Amniotic epithelial cell (primary cell): ENCODE measurements at places on chromosomes 4 and X.

DNA sequence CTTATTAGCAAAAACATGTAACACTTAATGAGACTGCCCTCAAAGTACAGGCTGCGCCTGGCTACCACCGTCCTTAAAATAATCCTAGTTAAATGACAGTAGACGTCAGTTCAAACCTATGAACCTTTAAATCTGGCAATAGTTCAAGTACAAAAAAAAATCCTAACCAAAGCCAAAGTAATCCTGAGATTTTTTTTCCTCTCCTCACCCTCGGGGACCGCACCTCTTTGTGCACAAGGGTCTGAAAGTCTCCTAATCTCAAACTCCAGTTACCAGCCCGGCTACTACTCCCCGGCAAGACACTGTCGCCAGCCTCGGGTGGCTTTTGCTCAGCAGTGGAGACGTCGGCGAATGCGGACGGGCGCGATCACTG, 439 bp downstream of the SEC31A start:
- DNase-seq: no peak

DNA sequence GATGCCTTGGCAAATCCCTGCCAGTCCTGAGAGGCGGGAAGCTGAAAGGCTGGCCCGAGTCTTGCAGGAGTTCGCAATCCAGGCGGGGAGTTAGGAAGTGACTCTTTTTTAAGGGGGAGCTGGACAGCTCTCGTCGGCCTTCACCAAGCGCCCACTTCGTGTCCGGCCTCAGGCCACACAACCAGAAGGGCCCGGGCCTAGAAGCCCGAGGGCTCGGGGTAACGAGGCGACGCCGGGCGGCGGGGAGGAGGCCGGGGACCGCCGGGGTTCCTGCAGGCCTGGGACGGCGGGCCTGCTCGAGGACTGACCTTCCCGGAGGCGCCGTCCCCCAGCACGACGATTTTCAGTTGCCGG, 395 bp downstream of the RAB28 start:
- DNase-seq: peak; percentile 70

DNA sequence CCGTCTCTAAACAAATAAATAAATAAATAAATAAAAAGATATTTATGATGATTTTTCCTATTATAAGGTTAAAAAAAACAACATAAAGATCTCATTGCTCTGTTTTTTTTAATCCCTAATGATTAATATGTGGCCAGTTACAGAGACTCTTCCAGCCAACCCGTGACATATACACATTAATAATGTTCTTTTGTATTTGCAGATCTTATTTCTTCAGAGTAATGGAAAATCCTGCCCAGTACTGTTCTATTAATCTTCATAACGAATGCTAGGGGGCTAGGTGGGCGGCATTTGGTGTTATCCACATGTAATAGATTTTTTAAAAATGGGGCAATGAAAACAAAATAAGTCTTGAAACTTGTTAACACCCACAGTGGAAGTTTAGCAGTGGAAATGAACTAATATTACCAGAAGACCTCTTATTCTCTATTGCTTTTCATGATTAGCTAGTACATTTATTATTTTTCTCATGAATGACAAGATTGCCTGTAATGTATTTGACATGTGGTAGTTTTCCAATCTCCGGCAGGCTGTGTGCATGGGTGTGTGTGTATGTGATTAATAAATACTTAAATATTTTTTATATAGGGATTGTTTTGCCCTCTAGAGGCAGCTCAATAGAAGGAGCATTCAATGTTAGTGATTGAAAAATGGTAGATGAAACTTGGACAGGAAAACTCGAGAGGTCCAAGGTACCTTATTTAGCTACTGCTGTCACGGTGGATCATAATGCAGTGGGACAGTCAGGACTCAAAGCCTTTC, 457.4 kb downstream of the IL1RAPL1 start:
- DNase-seq: peak; percentile 3

DNA sequence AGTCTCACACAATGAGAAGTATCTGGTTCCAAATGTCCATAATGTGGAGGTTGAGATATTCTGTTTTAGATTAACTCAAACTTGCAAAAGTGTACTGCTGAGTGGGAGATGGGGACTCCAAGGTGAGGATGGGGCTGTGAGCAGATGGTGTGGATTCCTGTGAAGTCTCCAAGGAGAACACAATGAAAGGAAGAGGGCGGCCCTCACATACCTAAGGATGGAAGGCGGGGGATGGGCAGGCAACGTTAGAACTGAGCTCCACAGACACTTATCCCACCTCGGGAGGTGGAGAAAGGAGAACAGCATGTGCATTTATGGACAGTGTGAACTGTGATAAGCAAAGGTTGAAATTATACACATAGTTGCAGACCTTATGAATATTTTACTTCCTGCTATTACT, 9.9 kb upstream of the SPATA4 start:
- DNase-seq: no peak

DNA sequence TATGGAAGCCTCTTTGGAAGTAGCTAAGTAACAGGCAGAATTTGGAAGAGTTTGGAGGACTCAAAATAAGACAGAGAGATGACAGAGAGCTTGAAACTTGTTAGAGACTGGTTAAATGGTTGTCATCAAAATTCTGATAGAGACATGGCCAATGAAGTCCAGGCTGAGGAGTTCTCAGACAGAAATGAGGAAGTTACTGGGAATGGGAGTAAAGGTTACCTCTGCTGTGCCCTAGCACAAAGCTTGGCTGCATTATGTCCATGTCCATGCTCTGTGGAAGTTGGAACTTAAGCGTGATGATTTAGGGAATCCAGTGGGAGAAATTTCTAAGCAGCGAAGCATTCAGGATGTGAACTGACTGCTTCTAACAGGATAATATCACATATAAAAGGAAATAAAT, 146.2 kb upstream of the NDST4 start:
- DNase-seq: no peak

DNA sequence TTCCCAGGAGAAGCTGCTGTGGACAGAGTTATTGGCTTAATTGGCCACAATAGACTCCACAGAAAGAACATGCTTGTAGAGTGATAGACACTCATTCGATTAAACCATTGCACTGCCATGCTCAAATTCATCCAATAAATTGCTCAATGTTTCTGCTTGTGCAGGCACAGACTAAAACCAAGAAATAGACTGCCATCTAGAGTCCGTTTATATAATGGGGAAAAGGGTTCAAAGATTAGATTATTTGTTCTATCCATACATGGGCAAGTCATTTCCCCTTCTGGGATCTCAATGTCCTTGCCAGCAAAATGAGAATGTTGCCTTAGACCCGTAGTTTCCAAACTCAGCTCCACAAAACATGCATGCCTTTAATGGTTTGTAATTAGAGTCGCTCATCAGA, 8.7 kb downstream of the SMIM10 start:
- DNase-seq: peak; percentile 64

GRCh38 chrX:150347471-150347870, 15.6 kb upstream of the MAMLD1 start:
- no peak for DNase-seq

GRCh38 chrX:4674028-4674782, 960.8 kb upstream of the PRKX start:
- DNase-seq: no peak

DNA sequence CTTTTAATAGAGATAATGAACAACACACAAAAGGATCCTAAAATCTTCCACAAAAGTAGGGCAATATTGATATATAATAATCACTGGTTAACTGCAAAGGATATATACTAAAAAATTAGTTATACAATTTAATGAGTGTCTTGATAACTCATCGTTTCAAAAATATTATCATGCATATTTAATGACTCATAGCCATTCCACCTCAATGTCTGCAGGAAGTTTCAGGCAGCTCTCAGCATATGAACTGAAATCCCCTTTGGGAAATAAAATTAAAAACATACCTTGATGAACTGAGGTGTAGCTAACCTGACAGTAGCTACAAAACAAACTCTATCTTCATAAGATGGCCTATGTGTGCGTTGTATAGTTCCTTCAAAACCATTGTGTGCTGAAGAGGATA, 62.9 kb downstream of the TMEM165 start:
- peak; percentile 32 for DNase-seq

GRCh38 chr4:165520086-165520485, 141.3 kb downstream of the CPE start:
- DNase-seq: no peak

GRCh38 chr4:173125216-173125812, 43.3 kb upstream of the GALNT7 start:
- peak; percentile 6 for DNase-seq

GRCh38 chr4:118290951-118291350, 61.9 kb downstream of the PRSS12 start:
- peak; percentile 69 for DNase-seq

DNA sequence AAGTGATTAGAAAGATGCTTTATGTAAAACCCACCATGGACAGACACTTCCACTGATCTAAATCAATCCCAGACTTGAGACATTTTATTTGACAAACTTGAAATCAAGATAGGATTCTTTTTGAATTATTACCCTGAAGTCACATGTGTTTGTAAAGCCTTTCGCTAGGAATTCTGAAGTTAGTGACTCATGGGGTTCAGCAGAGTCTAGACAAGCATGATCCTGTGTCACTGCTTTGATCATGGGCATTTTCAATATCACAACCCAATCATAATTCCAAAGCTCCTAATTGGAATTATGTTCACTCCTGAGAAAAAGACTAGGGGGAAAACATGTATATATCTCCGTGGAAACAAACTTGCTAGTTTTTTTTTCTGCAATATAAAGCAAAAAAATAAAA, 67.5 kb upstream of the BMP3 start:
- DNase-seq: peak; percentile 19

- DNase-seq: peak; percentile 37
Observed at GRCh38 chr4:143344774-143345173, 8.1 kb downstream of the GAB1 start.

DNA sequence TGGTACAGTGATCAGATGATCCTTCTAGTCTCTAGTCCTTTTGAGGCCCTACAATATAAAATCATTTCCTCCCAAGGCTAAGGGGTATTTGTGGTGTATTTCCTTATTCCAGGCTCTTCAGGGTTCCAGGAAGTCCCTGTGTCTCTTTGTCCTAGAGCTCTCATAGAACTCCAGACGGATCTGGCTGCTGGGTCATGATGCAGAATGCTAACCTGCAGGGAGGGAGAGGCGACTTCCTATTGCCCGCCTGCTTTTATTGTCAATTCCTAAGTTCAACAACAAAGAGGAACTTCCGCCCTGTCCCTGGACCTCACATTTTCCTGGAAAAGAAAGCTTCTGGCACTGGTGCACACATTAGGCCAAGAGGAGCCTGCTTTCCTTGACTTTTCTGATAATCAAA, 45.9 kb upstream of the ZNF827 start:
- DNase-seq: no peak

GRCh38 chr4:4871242-4871572, 11.7 kb downstream of the MSX1 start:
- no peak for DNase-seq

- DNase-seq: no peak
Observed at GRCh38 chrX:120408168-120408567, 46.3 kb downstream of the ATP1B4 start.

- DNase-seq: peak; percentile 61
Observed at GRCh38 chr4:78962597-78963115, 23.4 kb upstream of the PAQR3 start.

- peak; percentile 9 for DNase-seq
Observed at GRCh38 chr4:158754385-158755180, 14.2 kb upstream of the FNIP2 start.

GRCh38 chr4:155017426-155017825, 191.0 kb upstream of the NPY2R start:
- peak; percentile 33 for DNase-seq

GRCh38 chr4:104123021-104123420, 371.7 kb downstream of the CXXC4 start:
- no peak for DNase-seq

DNA sequence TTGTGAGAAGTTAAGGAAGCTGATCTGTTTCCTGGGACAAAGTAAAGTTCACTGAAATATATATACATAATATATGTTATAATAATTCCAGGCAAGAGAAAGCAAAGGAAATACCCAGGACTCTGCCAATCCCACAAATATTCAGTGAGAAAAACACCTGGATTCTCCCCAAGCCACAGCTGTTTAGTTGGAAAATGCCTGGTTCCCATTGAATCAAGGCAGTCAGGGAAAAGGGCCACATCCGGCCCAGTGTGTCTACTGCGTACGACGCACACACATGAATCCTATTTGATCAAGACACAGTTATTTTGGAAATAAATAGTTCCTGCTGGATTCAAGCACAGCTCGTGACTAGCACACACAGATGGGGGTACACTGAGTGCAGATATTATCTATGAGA, 6.3 kb upstream of the DCHS2 start:
- no peak for DNase-seq

GRCh38 chr4:56674984-56675383, 6.1 kb downstream of the HOPX start:
- peak; percentile 49 for DNase-seq

DNA sequence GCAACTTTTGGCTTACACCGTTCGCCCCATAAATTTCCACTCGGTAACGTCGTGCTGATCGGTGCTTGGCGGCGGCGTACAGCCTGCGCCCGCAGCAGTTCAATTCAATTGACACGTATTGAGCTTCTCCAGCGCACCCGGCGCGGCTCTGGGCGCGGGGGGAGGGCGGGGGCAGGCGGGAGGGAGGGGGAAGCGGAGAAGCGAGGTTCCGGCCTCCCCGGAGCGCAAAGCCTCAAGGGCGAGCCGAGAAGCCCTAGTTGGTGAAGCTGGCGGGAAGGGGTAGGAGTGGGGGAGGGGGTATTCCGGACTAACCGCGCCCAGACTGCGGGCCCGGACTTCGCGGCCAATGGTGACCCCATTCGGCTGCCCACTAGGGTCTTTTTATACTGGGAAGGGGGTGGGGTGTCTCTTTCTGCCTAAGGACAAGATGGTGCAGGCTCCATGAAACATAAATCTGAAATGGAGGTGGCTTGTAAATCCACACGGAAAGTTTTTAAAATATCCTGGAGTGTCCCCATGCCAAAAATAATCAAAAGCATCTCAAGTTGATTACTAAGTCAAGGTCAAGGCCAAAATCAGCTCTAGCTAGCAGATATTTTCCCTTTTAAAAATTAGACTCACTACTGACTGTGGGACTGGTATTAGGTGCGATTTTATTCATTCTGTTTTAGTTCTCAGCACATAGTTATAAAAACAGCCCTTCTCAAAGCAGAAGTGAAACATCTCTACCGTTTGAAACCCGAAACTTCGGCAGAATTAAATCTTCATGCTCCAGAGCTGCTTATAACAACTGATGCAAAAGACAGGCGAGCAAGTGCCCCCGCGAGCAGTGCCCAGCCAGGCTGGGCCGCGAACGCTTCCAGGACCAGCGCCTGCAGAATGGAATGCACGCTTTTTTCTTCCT, 1.5 kb upstream of the BCOR start:
- no peak for DNase-seq

DNA sequence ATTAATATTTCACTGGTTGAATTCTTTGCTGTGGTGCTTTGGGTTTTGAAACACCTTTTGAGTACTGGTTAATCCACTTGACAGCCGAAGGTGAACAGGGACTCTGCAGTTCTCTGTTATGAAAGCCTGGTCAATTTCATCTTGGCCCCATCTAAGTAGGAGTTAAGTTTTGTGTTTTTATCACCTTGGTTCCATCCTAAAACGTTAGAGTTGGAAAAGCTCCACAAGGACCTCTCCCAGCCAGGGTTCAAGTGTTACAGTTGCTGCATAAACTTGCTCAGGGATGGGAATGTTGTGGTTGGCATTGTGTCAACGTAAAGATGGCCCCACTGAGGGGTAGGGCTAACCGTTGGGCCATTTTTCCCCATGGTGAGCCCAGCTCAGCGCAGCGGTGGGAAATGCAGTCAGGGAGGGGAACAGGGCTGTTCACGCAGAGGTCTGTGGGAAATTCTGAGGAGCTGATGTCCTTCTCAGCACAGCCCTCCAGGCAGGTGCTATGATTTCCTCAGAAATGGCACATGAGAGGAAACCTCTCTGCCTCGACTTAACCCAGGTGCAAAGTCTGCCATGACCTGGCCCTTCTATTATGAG, 188.7 kb downstream of the STIM2 start:
- DNase-seq: no peak

GRCh38 chr4:185137233-185137925, 5.7 kb upstream of the SLC25A4 start:
- no peak for DNase-seq
